ENCODE measurements at places on chromosomes 3 and 15.

GRCh38 chr15:66149871-66150270 is 103.7 kb downstream of the MEGF11 start:
- no peak for DNase-seq

GRCh38 chr15:52496776-52497470 is 31.8 kb downstream of the MYO5A start:
- DNase-seq = no peak

DNA sequence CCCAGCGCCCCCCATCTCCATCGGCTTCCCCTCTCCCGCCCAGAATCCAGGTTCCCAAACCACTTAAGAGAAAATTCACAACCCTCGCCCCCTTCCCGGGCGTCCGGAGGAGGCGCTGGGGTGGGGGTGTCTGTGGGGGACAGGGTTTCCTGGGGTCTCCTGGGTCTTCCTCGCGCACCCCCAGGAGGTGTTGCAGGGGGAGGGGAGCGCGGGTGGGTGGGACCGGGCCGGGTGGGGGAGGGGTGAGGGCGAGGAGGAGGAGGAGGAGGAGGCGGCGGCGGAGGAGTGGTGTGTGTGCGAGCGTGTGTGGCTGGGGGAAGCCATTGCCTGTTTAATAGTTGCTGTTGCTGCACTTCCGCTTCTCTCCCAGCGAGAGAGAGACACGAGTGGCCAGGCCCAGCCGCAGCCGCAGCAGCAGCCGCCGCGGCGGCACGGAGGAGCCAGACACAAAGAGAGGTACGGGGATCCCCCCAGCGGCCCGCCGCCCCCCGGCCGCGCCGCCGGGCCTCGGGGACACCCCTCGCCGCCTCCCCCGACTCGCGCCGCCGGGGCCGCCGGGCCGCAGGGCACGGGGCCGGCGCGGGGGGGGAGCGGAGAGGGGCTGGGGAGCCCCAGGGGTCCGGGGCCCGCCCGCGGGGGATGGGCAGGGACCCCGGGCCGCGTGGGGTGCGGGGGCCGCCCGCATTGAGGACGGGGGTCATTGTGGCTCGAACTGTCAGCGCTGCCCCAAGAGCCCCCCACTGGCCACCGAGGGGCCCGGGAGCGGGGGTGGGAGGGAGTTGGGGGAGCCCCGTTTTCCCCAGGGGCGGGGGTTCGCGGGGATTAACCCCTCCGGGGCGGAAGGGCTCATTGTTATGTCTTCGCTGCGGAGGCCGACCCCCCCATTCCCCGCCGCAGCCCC is at the start of gene UBE2E1:
Gene UBE2E1, plus strand, starts transcription at position 323 of the 901 bp plus-strand sequence. CDS start 1,315 bp downstream, outside the sequence.
- peak; percentile 39 for DNase-seq

GRCh38 chr3:186520957-186521842 is 23.0 kb downstream of the CRYGS start:
- DNase-seq = no peak

GRCh38 chr3:54817628-54818027 is 110.2 kb downstream of the LRTM1 start:
- no peak for DNase-seq

GRCh38 chr15:90529371-90530249 is at the start of gene CRTC3:
Gene CRTC3, plus strand, starts transcription at chr15:90529923. Its CDS starts 149 bp downstream, at chr15:90530072.
- peak; percentile 36 for DNase-seq

GRCh38 chr3:143484846-143485512 is 363.3 kb downstream of the SLC9A9 start:
- no peak for DNase-seq

- no peak for DNase-seq
These were observed 977.5 kb downstream of the NAALADL2 start for GRCh38 chr3:175836617-175837016.

DNA sequence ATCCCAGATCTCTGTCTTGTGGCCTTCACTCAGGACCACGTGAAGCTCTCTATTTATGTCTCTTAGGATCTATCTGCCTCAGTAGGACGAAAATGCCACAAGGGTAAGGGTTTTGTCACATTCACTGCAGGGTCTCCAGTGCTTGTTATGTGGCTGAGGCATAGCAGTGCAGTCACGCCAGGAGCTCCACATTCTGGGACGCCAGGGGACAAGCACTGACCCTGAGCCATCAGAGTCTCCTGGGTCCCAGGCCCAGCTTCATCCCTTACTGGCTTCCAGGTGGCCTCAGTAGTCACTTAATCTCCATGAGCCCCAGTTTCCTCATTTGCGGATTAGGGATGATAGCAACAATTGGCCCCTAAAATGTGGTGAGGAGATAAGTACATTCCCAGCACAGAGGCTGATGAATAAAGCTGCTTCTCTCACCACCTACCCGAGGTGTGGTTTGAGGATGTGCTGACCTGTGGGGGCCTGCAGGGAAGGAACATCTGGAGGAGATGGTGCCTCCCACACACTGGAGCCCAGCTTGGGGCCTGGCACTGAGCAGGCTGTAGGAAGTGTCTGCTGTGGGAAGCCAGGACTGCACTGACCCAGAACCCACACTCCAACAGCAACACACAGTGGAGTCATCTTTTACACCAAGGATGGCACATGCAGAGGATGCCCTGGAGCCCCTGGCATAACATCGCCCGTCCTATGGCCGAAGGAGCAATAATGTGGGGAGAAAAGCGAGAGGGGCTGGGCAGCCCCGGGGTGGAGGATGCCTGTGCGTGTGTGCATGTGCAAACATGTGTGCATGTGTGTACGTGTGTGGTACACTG is 93.2 kb upstream of the IQSEC1 start:
- no peak for DNase-seq

DNA sequence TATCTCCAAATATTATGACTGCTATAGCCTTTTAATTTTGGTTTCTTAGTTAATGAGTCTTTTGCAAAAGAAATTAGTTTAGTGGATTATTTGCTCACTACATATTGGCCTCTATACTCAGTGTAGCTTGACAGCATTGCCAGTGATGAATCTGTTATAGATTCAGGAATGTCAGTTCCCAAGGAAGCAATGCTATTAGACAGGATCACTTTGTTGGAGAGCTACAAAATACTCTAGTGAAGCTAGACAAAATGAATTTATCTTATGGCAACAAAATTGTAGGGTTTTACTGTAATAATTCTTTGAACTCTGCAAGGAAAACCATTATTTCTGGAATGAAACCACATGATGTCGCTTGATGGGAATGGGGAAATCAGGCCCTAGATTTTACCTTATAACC is 543.3 kb downstream of the SQOR start:
- no peak for DNase-seq

DNA sequence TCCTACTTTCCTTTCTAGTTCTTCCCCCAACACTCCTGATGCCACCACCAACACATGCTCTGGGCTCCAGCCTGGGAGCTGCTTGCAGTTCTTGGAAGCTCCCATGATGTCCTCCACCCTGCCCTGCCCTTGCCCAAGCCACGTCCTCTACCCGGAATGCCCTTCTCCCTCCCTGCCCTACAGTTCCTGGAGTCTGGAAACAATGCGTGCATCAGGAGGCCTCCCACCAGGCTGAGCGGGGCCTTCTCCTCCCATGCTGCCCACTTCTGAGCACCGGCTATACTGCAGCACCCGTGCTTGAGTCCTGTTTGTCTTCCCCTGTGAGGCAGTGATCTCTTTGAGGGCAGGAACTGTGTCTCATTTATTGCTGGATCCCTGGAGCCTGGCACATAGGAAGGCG is 44.6 kb downstream of the DGKG start:
- no peak for DNase-seq

All from stimulated activated CD4-positive, alpha-beta T cell treated with anti-CD3 and anti-CD28 coated beads, Interleukin-1b, Interleukin-23, amount 100 ng/mL, for 1 hour (primary cell).